ENCODE measurements at places on chromosomes 1 and 21. TPM values are rescaled to one million over a fixed set of nuclear protein-coding genes. Genes with fewer than 3 reads are reported as not detected.

Gene LCE2B
- total RNA-seq: not detected

- H3K27ac ChIP-seq: no peak overlapping the region
- H3K27me3 ChIP-seq: no peaks in the 10 kb centered on the region
- no peak for DNase-seq
- no peaks in the 10 kb centered on the region for H3K4me1 ChIP-seq
Measured at GRCh38 chr1:218617986-218618385, 272.9 kb downstream of the TGFB2 start.

Gene NFASC
- total RNA-seq: 7.3 TPM

- H3K27ac ChIP-seq: no peak overlapping the region
- no peaks in the 10 kb centered on the region for H3K4me1 ChIP-seq
- H3K4me3 ChIP-seq: no peak overlapping the region
Measured at GRCh38 chr1:185224132-185224531, 67.2 kb downstream of the SWT1 start.

- peaks cover 4% of the 10 kb centered on the region for H3K4me1 ChIP-seq
- no peak overlapping the region for H3K4me3 ChIP-seq
- H3K27me3 ChIP-seq: no peaks in the 10 kb centered on the region
- no peaks in the 10 kb centered on the region for H3K36me3 ChIP-seq
- H3K27ac ChIP-seq: no peak overlapping the region
- DNase-seq: no peak
Measured at GRCh38 chr1:231091831-231092301, 51.8 kb upstream of the FAM89A start.

Gene RSPO1
- 2.7 TPM for total RNA-seq

DNA sequence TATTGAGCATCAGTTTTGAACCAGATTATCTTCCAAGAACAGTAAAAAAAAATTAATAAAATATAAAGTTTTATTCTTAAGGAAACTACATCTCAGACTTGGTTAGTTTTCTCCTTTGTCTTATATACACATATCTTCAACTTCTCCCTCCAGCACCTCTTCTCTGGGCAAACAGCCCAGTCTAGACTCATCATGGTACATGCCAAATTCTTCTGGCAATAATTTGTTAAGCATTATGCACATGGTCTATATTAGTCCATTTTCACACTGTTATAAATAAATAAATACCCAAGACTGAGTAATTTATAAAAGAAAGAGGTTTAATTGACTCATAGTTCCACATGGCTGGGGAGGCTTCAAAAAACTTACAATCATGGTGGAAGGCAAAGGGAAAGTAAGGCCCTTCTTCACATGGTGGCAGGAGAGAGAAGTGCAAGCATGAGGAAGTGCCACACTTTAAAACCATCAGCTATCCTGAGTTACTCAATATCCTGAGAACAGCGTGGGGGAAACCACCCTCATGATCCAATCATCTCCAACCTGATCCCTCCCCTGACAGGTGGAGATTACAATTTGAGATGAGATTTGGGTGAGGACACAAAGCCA is 108.7 kb upstream of the RNPC3 start:
- no peak overlapping the region for H3K4me3 ChIP-seq
- H3K27me3 ChIP-seq: no peaks in the 10 kb centered on the region
- DNase-seq: no peak
- H3K36me3 ChIP-seq: no peaks in the 10 kb centered on the region
